ENCODE measurements at places on chromosomes 11 and 22.

GRCh38 chr11:120079750-120080610 lies 57.9 kb downstream of the TRIM29 start:
- no peak for DNase-seq

GRCh38 chr11:128852327-128853023 lies 14.6 kb downstream of the KCNJ1 start:
- no peak for DNase-seq

- no peak for DNase-seq
Observed at GRCh38 chr22:29916007-29916544, 33.1 kb downstream of the MTMR3 start.

DNA sequence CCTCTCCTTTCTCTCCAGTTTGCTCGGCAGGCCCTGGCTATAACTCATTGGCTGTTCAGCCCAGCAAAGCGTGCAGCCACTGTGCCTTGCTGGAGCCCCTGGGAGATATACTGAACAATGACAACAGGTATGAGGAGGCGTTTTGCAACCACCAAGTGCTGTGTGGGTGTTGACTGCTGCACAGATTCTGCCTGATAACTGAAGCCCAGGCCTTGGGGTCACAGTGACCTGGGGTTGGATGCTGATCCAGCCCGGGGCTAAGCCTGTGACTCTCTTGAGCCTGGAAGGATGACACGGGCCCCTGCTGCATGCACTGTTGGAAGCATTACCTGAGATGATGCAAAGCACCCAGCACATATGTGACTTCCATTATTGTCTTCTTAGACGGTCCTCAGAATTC lies 13.7 kb upstream of the A4GALT start:
- DNase-seq, result no peak

- DNase-seq, result no peak
Observed at GRCh38 chr11:26470992-26471391, 101.1 kb downstream of the MUC15 start.

GRCh38 chr11:70546191-70546940 lies 148.0 kb downstream of the CTTN start:
- no peak for DNase-seq

- DNase-seq, result no peak
Observed at GRCh38 chr11:111366560-111367410, 12.3 kb downstream of the POU2AF1 start.

DNA sequence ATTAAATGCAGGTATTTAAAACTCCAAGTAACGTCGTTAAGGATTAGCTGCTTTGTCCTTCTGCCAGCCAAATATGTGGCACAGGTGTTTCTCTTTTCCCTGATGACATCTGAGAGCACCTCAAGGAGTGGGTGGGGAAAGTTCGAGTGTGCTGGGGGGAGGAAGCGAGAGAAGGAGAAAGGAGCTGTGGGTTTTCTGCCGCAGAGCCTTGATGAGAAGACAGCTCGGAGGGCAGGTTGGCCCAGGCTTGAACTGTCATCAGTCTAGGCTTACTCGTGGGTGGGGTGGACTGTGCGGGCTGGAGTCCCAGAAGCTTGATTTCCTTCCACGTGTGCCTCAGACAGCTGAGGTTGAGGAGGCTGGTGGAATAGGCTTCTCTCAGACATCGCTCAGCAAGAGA lies 15.2 kb upstream of the SORL1-AS1 start:
- no peak for DNase-seq

DNA sequence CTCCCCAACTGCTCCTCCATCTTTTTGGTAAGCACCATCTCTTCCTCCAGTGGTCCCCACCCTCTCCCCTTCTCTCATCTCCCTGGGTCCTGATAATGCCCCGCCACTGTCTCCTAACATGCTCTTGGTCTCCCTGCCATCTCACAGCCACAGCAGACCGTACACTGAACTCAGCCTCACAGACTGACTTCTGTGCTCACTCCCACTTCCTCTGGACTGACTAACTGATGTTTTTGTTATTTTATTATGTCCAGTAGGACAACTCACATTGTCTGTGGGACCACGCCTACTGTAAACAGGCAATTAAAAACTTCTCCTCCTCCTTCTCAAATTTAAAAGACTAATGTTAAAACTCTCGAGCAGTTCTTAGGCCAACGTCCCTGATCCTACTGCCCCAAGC lies 2.6 kb upstream of the GNAZ start:
- no peak for DNase-seq

- DNase-seq, result no peak
Observed at GRCh38 chr11:68382358-68382998, 70.1 kb downstream of the LRP5 start.

- no peak for DNase-seq
Observed at GRCh38 chr22:40023341-40023841, 28.6 kb downstream of the FAM83F start.

GRCh38 chr11:95085117-95085816 lies 4.4 kb upstream of the ENDOD1 start:
- no peak for DNase-seq

DNA sequence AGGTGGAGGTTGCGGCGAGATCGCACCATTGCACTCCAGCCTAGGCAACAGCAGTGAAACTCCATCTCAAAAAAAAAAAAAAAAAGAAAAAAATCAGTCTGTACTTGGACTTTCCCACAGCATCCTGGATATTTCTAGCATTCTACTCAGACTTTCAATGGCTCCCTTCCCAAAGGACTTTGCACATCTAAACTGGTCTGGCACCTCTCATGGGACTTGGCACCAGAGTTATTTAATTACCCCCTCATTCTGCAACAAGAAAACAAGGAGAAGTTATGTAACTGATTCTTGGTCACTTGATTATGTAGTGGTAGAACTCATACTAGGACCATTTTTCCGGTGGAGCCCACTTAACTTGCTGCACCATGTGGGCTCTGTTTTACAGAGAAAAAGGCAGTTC lies 519.5 kb downstream of the OPCML start:
- no peak for DNase-seq

DNA sequence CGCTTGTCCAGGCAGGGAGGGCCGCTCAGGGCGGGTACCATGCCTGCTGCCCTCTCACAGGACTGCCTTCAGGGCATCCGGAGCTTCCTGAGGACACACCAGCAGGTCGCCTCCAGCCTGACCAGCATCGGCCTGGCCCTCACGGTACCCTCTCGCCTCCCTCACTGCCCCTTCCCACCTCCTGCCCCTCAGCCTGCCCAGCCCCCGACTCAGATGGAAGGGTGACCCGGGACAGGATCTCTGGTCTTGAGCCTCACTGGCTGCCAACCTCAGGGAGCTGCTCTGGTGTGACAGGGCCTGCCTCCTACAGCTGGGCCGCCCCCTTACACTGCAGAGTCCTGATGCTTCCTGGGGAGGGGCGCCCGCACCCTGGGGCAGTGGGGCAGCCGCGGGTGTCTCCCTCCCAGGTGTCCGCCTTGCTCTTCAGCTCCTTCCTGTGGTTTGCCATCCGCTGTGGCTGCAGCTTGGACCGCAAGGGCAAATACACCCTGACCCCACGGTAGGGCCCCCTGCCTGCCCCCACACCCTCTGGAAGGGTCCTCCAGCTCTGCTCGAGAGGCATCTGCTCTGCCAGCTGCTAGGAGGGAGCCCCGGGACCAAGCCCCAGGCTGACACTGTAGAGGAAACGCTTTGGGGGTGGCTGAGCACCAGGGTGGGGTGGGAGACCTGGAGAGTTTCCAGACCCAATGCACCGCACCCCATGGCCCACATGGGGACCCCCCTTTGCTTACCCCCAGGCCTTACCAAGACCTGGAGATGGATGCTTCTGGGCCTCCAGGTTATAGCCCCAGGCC lies 14.6 kb downstream of the TSPAN32 start:
- DNase-seq, result no peak

GRCh38 chr11:128619540-128620308 lies 32.4 kb upstream of the ETS1 start:
- no peak for DNase-seq

DNA sequence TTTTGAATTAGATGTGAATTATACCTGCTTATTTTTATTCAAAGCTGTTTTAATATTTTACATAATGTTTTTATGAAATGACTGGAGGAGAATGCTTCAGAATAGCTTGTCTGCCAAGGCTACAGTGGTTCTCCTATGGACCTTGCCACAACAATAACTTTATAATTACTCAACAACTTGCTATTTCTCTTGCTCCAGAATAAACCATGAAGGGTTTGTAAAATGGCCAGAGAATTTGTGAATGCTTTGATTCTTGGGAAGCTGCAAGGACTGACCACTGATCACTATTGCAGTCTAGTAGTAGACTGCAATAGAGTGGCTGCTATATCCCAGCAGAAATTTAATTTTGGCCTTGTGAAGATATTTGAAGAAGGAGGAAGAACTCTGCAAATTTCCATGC lies 199.7 kb downstream of the FAT3 start:
- peak; percentile 65 for DNase-seq

GRCh38 chr11:62689421-62690183 lies at the start of gene LRRN4CL:
TSS of gene LRRN4CL (minus strand) at chr11:62689530. CDS start at chr11:62688508, 1,022 bp downstream.
- DNase-seq, result peak; percentile 88
